B cell (primary cell): ENCODE measurements at places on chromosomes 3 and 15.

- no peak overlapping the region for H3K27ac ChIP-seq
- no peaks in the 10 kb centered on the region for H3K36me3 ChIP-seq
- H3K27me3 ChIP-seq = no peaks in the 10 kb centered on the region
- no peak for DNase-seq
Observed at GRCh38 chr3:182331341-182331740, 462.0 kb upstream of the ATP11B start.

DNA sequence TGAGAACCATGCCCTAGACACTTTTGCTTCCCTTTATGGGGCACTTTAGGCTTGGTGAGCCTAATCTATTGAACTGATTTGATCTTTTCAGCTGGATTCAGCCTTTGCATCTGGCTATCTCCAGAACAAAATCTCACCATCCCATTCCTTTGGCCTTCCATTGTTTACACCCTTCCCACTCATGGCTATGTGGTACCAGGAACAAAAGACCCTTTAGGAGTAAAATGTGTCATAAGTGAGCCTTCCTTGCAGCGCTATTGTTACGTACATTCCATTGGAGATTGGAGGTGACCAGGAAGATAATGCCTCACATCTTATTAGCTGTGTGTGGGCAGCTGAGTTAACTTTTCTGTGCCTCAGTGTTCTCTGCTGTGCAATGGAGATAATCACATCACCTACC lies 188.4 kb downstream of the SATB1 start:
- H3K36me3 ChIP-seq = no peaks in the 10 kb centered on the region
- H3K4me1 ChIP-seq = peaks cover 3% of the 10 kb centered on the region
- H3K27me3 ChIP-seq = no peaks in the 10 kb centered on the region
- H3K4me3 ChIP-seq = no peak overlapping the region
- no peak for DNase-seq
- H3K27ac ChIP-seq = no peak overlapping the region

DNA sequence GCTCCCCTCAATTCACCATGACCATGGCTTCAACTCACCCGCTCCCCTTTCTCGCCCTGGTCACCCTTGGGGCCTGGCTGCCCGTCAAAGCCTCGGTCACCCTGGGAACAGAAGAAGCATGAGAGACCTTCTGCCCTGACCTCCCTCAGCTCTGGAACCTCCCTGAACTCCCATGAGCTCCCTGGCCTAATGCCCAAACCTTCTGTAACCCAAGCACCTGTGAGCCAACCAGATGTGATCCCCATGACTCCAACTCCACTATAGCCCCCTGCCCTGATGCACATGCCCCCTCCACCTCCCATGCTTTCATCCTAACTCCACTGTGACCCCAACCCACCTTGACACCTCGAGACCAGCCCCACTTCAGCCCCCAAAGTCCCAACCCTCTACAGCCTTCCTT lies 3.5 kb upstream of the UCN2 start:
- H3K27ac ChIP-seq = no peak overlapping the region
- no peak overlapping the region for H3K4me3 ChIP-seq
- no peaks in the 10 kb centered on the region for H3K27me3 ChIP-seq
- H3K4me1 ChIP-seq = no peaks in the 10 kb centered on the region

- H3K4me3 ChIP-seq = no peak overlapping the region
- DNase-seq = peak; percentile 80
- H3K27ac ChIP-seq = peak overlapping the region; percentile 47
- H3K36me3 ChIP-seq = no peaks in the 10 kb centered on the region
Observed at GRCh38 chr3:184756151-184757021, 44.5 kb upstream of the MAGEF1 start.

GRCh38 chr3:107904536-107905066 lies 186.2 kb downstream of the CD47 start:
- no peak overlapping the region for H3K4me3 ChIP-seq
- no peak overlapping the region for H3K27ac ChIP-seq
- no peaks in the 10 kb centered on the region for H3K4me1 ChIP-seq

DNA sequence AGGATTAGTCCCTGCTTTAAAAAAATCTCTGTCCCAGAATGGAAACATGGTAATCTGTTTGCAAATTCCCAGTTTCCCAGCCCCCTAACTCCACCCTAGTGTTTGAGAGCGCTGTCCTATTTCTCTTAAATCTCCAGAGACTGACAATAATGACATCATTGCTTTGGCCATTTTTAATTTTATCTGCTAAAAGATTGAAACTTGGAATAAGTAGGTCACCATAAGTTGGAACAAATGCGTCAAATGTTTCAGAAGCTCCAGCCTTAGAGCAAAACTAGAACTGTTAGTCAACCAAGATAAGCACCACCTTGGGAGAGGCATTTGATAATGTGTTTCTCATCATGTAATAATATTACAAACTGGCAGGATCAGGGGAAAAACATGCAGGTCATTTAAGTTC lies 25.7 kb upstream of the MB21D2 start:
- DNase-seq = no peak
- no peak overlapping the region for H3K4me3 ChIP-seq
- H3K27me3 ChIP-seq = no peaks in the 10 kb centered on the region
- H3K36me3 ChIP-seq = no peaks in the 10 kb centered on the region
- no peaks in the 10 kb centered on the region for H3K4me1 ChIP-seq
- no peak overlapping the region for H3K27ac ChIP-seq

GRCh38 chr3:163175970-163176369 lies 1679.4 kb downstream of the OTOL1 start:
- H3K36me3 ChIP-seq = no peaks in the 10 kb centered on the region
- DNase-seq = no peak
- H3K27me3 ChIP-seq = no peaks in the 10 kb centered on the region
- no peaks in the 10 kb centered on the region for H3K4me1 ChIP-seq

DNA sequence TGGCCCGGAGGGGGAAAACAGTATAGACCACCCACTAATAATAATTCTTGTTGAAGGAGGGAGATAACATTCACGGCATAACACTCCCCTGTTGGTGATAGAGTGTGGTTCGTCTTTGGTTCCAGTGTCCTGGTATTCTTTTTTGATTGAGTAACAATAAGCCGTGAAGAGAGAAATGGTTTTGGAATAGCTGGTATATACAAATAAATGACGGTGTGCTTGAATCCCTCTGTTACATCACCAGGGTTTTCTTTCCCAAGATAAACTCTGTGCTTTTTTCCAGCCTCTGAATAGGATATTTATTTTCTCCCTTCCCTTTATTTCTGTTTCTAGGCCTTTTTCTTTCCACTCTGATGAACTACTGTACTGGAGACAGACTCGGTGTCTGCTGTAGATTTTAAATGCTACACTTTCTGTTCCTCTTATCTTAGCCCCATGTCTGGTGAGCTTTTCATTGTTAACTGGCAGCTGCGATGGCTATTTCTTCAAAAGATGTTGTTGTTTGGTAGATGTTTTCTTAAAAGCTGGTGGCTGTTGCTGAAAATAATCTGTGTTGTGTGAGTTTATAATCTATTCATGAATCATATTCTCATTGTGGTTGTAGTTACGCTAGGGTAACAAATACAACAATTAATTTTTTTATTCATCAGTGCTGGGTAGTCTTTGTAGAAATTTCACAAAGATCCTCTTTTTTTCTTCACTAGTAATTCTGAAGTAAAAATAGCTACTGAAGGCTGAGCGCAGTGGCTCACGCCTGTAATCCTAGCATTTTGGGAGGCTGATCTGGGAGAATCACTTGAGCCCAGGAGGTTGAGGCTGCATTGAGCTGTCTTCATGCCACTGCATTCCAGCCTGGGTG lies 15.5 kb upstream of the SCAANT1 start:
- no peak overlapping the region for H3K4me3 ChIP-seq
- H3K4me1 ChIP-seq = peaks cover 63% of the 10 kb centered on the region
- peaks cover 17% of the 10 kb centered on the region for H3K36me3 ChIP-seq
- peak; percentile 68 for DNase-seq
- peak overlapping the region; percentile 76 for H3K27ac ChIP-seq
- H3K27me3 ChIP-seq = no peaks in the 10 kb centered on the region

GRCh38 chr3:13491206-13491974 lies 11.3 kb downstream of the HDAC11 start:
- H3K36me3 ChIP-seq = no peaks in the 10 kb centered on the region
- no peak overlapping the region for H3K4me3 ChIP-seq
- no peaks in the 10 kb centered on the region for H3K27me3 ChIP-seq
- no peak overlapping the region for H3K27ac ChIP-seq
- no peaks in the 10 kb centered on the region for H3K4me1 ChIP-seq
- no peak for DNase-seq

- H3K36me3 ChIP-seq = no peaks in the 10 kb centered on the region
- H3K27ac ChIP-seq = no peak overlapping the region
- no peak for DNase-seq
- H3K4me3 ChIP-seq = no peak overlapping the region
- H3K27me3 ChIP-seq = no peaks in the 10 kb centered on the region
Observed at GRCh38 chr3:82353306-82354171, 592.1 kb upstream of the GBE1 start.

- H3K36me3 ChIP-seq = no peaks in the 10 kb centered on the region
- H3K27me3 ChIP-seq = peaks cover 4% of the 10 kb centered on the region
- H3K4me1 ChIP-seq = peaks cover 25% of the 10 kb centered on the region
- no peak overlapping the region for H3K27ac ChIP-seq
Observed at GRCh38 chr3:157091083-157091833, 68.7 kb downstream of the CCNL1 start.

GRCh38 chr3:36969540-36970432 lies 23.1 kb downstream of the EPM2AIP1 start:
- peak overlapping the region; percentile 74 for H3K27ac ChIP-seq
- H3K36me3 ChIP-seq = no peaks in the 10 kb centered on the region
- peak; percentile 83 for DNase-seq
- no peak overlapping the region for H3K4me3 ChIP-seq
- peaks cover 25% of the 10 kb centered on the region for H3K4me1 ChIP-seq

DNA sequence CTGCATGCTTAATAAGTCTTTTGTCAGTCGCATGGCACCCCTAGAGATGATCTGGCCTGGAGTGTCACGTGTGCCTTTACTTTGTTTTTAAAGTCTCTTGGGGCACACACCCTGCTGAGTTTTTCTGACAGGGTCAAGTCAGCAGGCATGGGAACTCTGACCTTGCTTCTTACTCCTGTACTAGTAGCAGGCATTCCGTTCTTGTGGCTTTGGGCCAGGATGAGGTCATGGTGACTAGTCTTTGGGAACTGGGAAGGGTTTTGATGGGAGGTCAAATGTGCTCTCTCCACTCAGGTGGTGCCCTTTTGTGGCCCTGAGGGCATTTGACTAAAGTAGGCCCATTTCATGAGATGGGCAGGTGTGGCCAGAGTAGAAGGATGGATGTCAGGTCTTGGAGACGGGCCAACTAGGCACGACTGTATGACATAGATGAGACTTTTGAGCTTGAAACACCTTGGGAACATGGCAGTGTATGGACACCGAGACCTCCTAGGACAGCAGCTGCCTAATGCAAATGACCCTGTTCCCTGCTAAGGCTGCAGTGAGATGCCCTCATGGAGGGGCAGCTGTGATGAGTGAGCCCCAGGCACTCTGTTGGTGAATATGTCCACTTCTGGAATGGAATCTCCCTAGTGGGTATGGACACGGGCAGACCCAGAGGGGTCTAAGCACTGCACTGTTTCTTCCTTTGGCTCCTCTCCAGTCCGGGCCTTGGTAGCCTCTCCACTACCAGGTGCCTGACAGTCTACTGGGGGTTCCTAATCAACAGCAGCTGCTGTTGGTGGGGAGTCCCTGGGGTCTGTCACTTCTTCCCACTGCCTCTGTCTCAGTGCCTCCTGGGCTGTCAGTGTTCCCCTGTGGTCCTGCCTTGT lies 16.4 kb downstream of the SRPRB start:
- H3K36me3 ChIP-seq = peaks cover 7% of the 10 kb centered on the region

GRCh38 chr3:140007911-140008869 lies 73.2 kb downstream of the CLSTN2 start:
- H3K4me3 ChIP-seq = no peak overlapping the region
- no peak overlapping the region for H3K27ac ChIP-seq
- no peak for DNase-seq
- no peaks in the 10 kb centered on the region for H3K36me3 ChIP-seq
